Pancreas (tissue), 10 donors: ENCODE measurements at places on chromosomes 3 and 15.

DNA sequence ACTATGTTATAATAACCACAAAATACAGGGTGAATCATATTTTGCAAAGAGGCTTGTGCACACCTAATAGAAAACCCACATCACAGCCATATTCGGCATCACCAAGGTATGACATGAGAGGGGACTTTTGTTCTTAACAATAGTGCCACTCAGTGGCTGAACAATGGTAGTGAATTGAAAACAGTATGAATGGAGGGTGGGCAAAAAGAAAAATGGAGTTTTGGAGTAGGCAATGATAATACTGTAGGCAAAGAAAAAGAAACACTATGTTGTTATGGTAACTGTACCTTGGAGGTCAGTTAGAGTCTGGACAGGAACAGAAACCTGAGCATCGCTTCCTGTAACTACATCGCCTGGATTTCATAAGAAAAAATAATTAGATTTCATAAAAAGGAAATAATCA is 348.6 kb downstream of the PLCL2 start:
- H3K27me3 ChIP-seq: no peaks in the 10 kb centered on the region
- H3K4me1 ChIP-seq: peaks cover 4% of the 10 kb centered on the region
- no peak overlapping the region for H3K4me3 ChIP-seq
- no peak overlapping the region for H3K27ac ChIP-seq

- no peaks in the 10 kb centered on the region for H3K27me3 ChIP-seq
- no peaks in the 10 kb centered on the region for H3K4me1 ChIP-seq
- no peak overlapping the region for H3K27ac ChIP-seq
- no peaks in the 10 kb centered on the region for H3K36me3 ChIP-seq
Measured at GRCh38 chr3:44883999-44884431, 9.6 kb downstream of the TGM4 start.

GRCh38 chr3:136070953-136071949 is 105.7 kb downstream of the PPP2R3A start:
- H3K27me3 ChIP-seq: no peaks in the 10 kb centered on the region
- no peaks in the 10 kb centered on the region for H3K36me3 ChIP-seq
- no peak overlapping the region for H3K4me3 ChIP-seq
- no peaks in the 10 kb centered on the region for H3K4me1 ChIP-seq

DNA sequence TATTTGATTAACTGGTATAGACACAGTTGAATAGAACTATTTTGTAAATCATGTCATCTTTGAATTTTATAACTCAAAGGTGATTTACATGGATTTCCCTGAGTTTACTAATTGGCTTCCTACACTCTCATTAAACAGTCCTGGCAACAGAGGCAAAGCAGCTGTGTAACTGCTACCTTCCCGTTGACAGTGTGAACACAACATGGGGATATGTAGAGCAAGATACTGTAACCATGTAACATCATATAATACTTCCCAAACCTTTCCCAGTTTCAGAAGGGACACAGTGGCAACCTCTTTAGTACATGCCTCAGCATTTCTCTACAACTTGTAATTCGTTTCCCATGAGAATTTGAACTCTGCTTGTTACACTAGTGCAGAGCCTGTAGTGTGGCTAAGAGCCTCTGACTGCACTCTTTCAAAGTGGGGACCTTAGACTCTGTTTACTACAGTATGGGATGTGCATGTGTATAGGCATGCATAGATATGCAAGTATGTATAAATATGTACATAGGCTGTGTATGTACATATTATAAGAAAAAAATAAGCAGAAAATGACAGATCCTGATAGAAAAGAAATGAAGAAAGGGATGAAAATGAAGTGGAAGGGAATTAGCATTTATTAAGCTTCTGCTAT is 299.3 kb downstream of the SLC9A9 start:
- H3K27me3 ChIP-seq: no peaks in the 10 kb centered on the region
- H3K4me1 ChIP-seq: no peaks in the 10 kb centered on the region
- no peaks in the 10 kb centered on the region for H3K36me3 ChIP-seq
- no peak overlapping the region for H3K27ac ChIP-seq
- no peak for DNase-seq

DNA sequence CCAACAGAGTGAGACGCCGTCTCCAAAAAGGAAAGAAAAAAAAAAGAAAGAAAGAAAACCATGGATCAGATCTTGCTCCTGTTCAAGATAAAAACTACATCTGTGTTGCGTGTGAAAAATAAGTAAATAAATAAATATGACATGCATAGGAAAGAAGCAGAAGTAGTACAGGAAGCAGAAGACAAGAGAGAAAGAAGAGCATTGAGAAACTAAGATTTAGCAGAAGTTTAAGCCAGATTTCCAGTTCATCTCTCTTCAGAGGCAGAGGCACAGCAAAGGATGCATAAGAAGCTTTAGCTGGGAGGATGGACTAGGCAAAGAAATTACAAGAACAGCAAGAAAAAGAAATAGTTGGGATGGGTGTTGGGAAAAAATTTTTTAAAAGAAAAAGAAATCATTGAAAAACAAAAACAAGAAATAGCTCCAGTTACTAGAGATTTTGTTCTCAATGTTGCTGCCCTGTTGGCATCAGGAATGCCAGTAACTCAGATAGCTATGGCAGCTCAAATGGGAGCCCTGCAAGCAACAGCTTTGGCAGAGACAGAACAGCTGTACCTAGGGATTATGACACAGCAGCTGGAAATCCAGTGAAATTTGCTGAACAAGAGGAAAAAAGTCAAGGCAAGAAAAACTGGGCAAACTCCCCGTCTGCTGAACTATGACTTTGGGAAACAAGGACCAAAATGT is 17.3 kb downstream of the AP3S2 start:
- H3K36me3 ChIP-seq: peaks cover 12% of the 10 kb centered on the region
- H3K27me3 ChIP-seq: no peaks in the 10 kb centered on the region
- peaks cover 27% of the 10 kb centered on the region for H3K4me1 ChIP-seq
- H3K27ac ChIP-seq: no peak overlapping the region
- no peak overlapping the region for H3K4me3 ChIP-seq

GRCh38 chr3:15519096-15519495 is 2.4 kb downstream of the COLQ start:
- H3K4me1 ChIP-seq: no peaks in the 10 kb centered on the region
- DNase-seq: no peak
- H3K27ac ChIP-seq: no peak overlapping the region
- H3K36me3 ChIP-seq: no peaks in the 10 kb centered on the region
- no peak overlapping the region for H3K4me3 ChIP-seq

DNA sequence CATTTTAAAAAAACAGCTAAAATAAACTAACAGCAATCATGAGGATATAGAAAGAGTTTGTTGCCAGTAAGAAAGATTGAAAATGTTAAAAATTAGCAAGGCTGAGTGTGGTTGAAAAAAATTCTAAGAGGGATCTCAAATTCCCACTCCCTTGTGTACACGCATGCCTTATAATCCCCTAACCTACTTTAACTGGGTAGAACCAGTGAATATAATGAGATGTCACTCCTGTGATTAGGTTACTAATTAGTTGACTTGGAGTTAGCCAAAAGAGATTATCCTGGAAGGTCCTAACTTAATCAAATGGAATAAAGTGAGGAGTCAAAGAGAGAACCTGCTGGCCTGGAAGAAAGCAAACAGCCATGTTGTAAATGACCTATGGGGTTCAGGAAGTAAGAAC is 286.0 kb upstream of the TGFBR2 start:
- H3K4me3 ChIP-seq: no peak overlapping the region
- H3K27me3 ChIP-seq: no peaks in the 10 kb centered on the region
- no peaks in the 10 kb centered on the region for H3K4me1 ChIP-seq
- no peak overlapping the region for H3K27ac ChIP-seq
- H3K36me3 ChIP-seq: no peaks in the 10 kb centered on the region

GRCh38 chr3:13136426-13136825 is 63.2 kb upstream of the IQSEC1 start:
- no peaks in the 10 kb centered on the region for H3K4me1 ChIP-seq
- no peak overlapping the region for H3K4me3 ChIP-seq
- H3K27ac ChIP-seq: no peak overlapping the region
- H3K27me3 ChIP-seq: no peaks in the 10 kb centered on the region
- DNase-seq: no peak
- H3K36me3 ChIP-seq: no peaks in the 10 kb centered on the region

- DNase-seq: no peak
- no peak overlapping the region for H3K27ac ChIP-seq
- no peak overlapping the region for H3K4me3 ChIP-seq
- H3K27me3 ChIP-seq: no peaks in the 10 kb centered on the region
- H3K4me1 ChIP-seq: peaks cover 18% of the 10 kb centered on the region
- H3K36me3 ChIP-seq: no peaks in the 10 kb centered on the region
Measured at GRCh38 chr3:81726132-81726531, 35.3 kb downstream of the GBE1 start.
